ENCODE measurements at places on chromosomes 3 and 15.
A peak's percentile ranks its signal among the peaks of the same experiment; 100 is the strongest.

DNA sequence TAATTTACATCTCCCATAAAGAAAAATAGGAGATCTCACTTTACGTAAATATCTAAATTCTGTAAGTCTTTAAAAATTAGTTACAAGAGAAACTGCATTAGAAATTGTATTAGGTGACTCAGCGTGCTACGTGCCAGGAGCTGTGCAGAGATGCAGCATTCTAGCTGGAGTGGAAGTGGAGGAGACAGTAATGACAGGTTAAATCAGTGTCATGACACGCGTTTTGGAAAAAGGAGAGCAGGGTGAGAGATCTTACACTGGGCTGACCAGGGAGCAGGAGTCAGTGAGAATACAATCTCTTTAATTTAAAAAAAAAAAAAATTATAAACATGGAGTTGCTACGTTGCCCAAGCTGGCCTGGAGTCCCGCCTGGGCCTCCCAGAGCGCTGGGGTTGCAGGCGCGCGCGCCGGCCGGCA is 635 bp downstream of the TUBGCP5 start:
- peak; percentile 40 for DNase-seq

- peak; percentile 22 for DNase-seq
Observed at GRCh38 chr15:92921215-92922131, 21.3 kb downstream of the CHD2 start.

GRCh38 chr15:69058830-69059556 is 44.5 kb downstream of the NOX5 start:
- DNase-seq = peak; percentile 94

DNA sequence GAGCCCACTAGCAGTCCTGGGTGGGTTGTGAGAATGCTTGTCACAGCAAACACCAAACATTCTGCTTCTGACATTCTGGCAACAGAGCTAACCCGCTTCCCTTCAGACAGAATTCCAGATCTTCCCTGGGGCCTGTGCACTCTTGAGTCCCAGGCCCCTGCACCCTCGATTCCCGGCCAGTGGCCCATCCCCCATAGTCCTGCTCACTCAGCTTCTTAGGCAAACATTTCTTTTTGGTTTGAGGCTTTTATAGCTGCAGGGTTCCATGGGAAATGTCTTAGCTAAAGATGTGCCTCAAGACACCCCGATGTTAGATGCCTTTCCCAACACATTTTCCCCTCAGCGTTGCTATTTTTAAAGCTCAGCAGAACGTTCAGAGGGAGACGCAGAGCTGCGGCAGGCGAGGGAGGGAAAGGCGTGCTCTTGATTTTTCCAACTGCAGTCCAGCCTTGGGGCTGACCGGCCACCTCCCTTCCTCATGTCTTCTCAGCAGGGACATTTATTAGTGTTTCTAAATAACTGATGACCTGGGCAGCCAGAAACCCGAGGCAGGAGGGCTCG is 35.2 kb downstream of the ABTB1 start:
- DNase-seq = no peak

- DNase-seq = no peak
Observed at GRCh38 chr15:70950953-70951352, 58.3 kb downstream of the LRRC49 start.

- no peak for DNase-seq
Observed at GRCh38 chr3:130968221-130968620, 58.4 kb downstream of the ASTE1 start.

- DNase-seq = no peak
Observed at GRCh38 chr3:56491566-56491965, 23.3 kb upstream of the ERC2 start.

DNA sequence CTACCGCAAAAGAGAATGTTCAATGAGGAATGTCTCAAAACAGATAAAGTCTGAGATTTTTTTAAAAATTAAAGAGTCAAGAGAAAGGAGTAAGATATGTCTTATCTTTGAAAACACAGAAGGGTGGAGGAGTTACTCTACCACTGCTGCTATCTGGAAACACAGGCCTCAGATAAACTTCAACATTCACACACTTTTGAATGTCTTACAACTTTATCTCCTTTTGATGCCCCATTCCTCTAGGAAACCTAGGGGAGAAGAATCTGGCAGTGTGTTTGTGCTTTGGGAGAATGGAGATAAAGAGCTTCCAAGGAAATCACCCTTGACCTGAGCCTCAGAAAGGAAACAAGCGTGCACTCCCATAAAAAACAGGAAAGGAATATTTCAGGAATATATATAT is 468.2 kb downstream of the PLOD2 start:
- no peak for DNase-seq

DNA sequence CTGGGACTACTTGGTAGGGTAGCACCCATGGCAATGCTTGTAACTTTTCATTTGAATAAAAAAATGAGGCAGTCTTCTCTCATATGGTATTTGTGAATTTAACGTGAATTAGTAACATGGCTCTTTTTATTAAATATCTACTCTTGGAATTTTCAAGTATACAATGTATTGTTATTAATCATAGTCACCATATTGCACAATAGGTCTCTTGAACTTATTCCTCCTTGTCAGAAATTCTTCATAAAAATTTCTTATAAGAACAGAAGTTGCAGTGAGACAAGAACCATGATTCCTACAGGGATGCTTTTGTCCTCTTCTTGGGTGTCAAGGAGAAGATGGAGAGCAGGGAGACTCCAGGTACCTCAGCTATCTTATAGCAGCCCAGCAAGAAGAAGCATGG is 203.8 kb upstream of the FEZF2 start:
- no peak for DNase-seq

- DNase-seq = no peak
Observed at GRCh38 chr3:183513046-183513706, 42.3 kb downstream of the KLHL6 start.

- DNase-seq = no peak
Observed at GRCh38 chr3:25073423-25073822, 354.6 kb upstream of the RARB start.

Measured in AG08395 (cell line).